ENCODE measurements at places on chromosomes 4 and X. TPM values are rescaled to one million over a fixed set of nuclear protein-coding genes. Genes with fewer than 3 reads are reported as not detected.

TMEM150C gene
- 8.8 TPM for total RNA-seq

CXorf38 gene
- total RNA-seq: 12.3 TPM

TREX2 gene
- 0.63 TPM for total RNA-seq

HGFAC gene
- 1.9 TPM for total RNA-seq

PAPSS1 gene
- total RNA-seq: 53.8 TPM

MEPE gene
- total RNA-seq: not detected

CYP2U1 gene
- total RNA-seq: 8.1 TPM

BEX1 gene
- total RNA-seq: 3.8 TPM

DNA sequence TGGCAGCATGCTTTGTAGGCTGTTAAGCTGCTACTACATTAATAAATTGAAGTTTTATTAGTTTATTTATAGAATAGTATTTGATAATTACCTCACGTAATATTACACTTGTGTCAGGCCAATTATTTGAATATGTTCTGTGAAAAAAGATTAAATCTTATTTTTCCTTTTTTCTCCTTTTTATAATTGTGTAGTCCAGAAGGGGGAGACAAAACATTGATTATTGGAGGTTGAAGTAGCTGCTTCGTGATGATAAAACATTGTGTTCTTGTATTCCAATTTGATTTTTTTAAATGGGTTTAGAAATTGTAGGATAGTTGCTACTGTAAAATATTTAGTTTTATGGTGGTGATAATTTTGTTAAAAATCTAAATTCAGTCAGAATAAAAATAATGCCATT, 85.7 kb downstream of the DIAPH2 start:
- no peak for DNase-seq

GRCh38 chr4:10162341-10163000, 45.9 kb upstream of the WDR1 start:
- peak; percentile 26 for DNase-seq

- no peak for DNase-seq
Observed at GRCh38 chrX:34631479-34632220, 25.4 kb downstream of the TMEM47 start.

DNA sequence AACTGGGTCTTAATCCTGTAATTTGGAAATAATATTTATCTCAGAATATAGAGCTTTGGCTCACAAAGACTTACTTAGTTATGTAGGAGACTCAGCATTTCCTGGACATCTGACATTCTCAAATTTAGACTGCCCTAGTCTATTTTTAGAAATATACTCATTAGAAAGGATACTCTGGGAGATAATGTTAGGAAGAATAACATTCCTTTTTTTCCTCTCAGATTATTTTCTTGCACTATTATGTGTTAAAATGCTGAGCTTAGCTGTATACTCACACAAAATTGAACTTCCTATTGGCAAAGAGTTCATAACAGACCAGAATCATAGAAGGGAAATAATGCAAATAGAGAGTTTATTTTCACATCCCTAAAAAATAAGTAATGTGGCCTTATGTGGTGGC, 1424.9 kb upstream of the PCDH7 start:
- no peak for DNase-seq

GRCh38 chr4:82957045-82957444, 53.6 kb downstream of the LIN54 start:
- no peak for DNase-seq

DNA sequence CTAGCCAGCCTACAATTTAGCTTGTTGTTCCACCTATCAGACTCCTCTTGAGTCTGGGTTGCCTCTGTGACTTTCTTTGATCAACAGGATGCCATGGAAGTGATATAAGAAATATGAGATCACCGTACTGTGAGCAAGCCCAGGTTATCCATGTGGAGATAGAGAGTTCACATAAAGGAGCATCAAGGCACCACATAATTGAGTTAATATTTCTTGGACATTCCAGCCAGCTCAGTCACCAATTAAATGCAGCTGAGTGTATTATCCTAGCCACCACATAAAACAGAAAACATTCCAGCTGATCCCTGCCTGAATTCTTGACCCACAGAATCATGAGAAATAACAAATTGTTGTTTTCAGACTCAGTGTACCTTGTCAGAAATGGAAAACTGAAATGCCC, 253.6 kb downstream of the PPP1R2C start:
- no peak for DNase-seq

DNA sequence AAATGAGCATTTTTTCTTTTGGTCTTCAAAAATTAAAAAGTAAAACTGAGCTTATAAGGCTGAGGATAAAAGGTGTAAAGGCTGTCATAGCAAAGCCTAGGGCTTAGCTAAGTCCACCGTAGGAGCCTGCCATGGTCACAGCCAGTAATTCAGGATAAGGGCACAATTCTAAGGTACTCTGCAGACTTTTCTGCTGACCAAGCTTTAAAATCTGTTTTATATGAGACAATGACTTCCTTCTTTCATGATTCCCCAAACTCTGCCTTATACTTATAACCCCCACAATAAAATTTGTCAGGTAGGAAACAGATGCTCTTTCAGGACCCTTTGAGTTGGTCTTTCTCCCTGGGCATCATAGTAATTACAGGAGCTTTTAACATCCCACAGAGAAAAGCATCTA, 138.5 kb downstream of the COL4A6 start:
- no peak for DNase-seq
